ENCODE measurements at places on chromosomes 7 and 10.

GRCh38 chr7:47360301-47360900 lies 221.5 kb downstream of the TNS3 start:
- no peak for DNase-seq

GRCh38 chr10:86266446-86267242 lies 100.0 kb downstream of the GRID1 start:
- DNase-seq: no peak

DNA sequence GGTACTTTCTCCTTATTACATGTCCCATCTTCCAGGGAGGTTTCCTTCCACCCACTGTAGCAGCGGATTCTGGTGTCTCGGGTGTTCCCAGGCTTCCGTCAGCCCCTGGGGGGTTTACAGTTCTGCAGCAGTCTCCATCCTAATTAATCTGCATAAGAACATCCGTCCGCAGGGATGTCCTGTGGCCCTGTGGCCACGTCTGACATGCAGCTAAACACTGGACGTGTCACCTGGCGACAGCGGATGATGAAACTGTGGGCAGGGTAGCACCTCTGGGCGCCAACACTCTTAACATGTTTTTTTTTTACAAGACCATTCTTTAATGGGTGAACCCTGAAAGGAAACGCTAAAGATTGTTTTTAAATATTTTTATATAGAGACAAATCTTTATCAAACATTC lies 58.2 kb downstream of the DIP2C start:
- no peak for DNase-seq

DNA sequence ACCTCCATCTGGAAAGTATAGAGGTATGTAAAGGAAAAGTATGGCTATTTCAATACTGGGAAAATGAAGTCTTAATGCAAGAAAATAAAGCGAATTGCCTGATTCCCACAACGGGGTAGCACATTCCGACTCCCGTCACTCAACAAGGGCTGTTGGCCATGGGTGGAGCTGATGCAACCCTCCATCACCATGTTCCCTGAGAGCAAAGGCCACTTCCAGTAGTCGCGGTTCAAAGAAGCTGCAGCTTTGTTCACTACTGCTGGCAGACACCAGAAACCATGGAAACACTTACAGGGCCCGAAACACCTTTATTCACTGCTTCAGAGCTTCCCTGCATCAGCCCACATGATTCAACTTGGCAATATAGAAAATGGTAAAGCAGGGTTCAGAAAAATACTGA lies 44.0 kb downstream of the TMEM26 start:
- DNase-seq: no peak

DNA sequence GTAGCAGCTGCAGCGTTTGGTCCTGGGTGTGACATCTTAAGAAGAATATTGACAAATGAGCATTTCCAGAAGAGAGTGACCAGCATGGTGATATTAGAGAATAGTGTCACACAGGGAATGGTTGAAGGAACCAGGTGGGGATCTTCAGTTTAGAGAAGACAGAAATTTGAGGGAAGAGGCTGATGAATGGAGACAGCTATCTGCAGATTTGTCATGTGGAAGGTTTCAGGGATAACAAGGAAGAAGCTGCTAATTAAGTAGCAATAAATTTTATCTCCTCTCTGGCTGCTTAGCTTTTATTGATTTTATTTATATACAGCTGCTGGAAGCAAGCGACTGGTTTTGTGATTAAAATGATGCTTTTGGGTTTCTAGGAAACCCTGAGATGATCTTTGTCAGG lies 26.0 kb downstream of the SDK1 start:
- no peak for DNase-seq

GRCh38 chr7:10474048-10474447 lies 499.6 kb upstream of the PHF14 start:
- DNase-seq: no peak

DNA sequence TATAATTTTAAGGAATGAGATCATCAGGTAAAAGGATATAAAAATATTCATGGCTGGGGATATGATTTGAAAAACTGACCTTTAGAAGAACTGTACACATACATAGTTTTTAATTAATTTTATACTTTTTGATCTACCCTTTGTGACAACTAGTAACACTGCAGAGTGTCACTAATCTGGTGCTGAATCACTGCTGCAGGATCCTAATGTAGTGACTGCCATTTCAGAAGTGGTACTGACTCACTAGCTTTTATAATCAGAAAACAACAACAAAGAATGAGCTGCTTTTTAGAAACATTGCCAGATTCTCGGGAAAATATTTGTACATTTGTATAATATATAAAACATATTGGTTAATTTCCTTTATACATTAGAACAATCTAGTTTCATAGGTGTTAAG lies 110.4 kb downstream of the HIPK2 start:
- DNase-seq: no peak

DNA sequence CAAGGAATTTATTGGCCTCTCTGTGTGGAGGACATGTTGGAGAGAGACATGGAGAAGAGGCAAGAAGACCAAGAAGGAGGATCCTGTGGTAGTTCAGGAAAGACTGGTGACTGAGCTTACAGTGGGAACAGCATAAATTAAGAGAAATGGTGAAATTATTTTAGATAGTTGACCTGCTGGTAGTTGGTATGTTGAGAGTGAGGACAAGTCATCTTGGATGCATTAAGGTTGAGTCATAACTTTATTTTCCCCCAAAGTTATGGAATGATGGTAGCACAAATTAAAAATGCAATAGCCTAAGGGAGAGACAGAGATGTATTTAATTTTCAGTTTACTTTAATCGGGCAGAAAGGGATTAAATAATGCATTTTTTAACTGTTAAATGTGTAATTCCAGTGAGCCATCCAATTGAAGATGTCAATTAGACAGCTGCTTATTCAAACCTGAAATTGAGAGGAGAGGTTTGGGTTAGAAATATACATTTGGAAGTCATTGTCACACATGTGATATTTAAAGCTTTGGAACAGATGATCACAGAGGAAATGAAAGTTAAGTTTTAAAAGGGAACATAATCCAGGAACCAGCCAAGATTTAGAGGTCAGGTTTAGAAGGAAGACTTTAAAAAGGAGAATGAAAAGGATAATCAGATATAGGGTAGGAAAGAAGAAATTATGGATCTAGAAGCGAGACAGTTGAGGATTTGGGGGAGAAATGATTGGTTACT lies 80.6 kb downstream of the DGKB start:
- no peak for DNase-seq

DNA sequence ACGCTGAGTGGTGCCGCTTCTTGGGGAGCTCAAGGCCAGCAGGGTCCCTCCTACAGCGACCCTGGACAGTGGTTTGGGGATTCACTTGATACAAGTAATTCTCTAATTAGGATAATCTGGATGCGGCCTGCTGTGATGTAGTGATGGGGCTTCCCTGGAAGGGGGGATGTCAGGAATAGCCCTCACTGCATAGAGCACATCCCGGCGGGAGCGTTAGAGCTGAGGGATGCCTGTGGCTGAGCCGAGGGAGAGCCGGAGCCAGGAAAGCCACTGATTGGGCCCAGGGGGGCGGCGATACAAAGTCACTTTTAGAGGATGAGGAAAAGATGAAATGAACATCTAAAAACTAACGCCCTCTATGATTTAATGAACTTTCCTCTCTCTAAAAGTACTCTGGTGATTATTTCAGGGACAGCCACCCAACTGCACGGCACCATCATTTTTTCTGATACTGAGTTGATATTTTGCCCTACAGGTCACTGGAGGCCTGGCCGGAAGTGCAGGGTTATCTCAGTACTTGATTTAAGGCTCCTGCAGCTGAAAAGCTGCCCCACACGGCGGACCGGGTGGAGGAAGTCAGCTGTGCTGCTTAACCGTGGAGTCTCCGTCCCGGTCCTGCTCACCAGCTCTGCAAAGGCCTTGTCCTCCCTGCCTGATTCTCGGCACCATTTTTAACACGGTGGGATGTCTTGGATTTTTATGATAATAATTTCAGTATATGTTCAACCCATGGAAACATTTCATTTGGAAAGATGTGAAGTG lies 518.8 kb downstream of the DNAJB6 start:
- no peak for DNase-seq

All from GM20000 (cell line).